ENCODE measurements at places on chromosomes 5 and 9.

DNA sequence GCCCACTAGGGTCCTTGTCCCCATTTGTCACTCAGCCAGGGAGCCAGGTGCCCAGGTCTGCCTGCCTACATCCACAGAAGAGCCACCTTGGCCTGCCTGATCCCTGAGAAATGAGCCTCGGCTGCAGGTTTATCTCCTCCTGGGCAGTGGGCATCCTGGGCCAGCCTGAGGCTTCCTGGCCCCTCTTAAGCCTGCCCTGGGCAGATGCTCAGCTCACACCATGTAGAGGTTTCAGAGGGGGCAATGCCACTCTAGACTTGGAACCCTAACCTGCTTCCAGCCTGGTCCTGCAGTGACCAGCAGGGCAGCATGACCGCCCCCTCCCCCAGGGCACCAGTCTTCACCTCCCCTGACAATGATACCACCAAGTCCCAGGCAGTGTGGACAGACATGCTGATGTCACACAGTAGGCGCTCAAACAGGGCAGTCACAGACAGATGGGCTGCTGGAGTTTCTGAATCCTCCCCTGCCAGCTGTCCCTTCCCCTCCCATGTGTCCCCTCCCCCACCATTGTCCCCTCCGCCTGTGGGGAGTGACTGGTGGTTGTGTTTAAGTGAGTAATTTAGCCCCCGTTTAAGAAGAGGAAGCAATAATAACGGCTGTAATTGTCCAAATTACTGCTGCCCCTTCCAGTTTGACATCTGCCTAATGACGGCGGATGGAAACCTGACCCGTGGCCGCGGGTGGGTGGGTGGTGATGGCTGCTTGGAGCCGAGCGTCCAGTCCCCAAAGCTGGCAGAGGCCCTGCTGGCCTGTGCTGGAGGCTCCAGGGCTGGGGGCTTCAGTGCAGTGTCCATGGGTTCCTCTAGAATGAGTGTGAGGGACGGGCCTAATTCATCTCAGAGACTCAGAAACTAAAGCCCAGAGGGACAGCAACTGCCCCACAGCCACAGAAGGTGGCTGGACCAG is 147.7 kb downstream of the BARX1 start:
- no peak for DNase-seq

DNA sequence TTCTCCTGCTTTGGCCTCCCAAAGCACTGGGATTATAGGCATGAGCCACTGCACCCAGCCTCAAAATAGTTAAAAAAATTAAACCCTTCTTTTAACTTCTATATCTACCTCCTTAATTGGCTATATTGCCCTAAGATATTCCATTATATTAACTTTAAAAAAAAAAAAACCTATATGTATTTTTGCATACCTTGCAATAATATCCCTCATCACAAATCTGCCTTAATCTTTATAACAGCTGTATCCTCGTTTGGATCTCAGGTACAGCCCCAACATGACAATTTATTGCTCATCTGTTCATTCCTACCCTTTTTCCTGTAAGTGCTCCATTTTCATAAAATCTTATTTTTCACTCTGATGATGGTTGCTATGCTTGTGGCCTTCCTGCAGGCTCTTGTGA is 12.7 kb downstream of the GNPDA1 start:
- no peak for DNase-seq

DNA sequence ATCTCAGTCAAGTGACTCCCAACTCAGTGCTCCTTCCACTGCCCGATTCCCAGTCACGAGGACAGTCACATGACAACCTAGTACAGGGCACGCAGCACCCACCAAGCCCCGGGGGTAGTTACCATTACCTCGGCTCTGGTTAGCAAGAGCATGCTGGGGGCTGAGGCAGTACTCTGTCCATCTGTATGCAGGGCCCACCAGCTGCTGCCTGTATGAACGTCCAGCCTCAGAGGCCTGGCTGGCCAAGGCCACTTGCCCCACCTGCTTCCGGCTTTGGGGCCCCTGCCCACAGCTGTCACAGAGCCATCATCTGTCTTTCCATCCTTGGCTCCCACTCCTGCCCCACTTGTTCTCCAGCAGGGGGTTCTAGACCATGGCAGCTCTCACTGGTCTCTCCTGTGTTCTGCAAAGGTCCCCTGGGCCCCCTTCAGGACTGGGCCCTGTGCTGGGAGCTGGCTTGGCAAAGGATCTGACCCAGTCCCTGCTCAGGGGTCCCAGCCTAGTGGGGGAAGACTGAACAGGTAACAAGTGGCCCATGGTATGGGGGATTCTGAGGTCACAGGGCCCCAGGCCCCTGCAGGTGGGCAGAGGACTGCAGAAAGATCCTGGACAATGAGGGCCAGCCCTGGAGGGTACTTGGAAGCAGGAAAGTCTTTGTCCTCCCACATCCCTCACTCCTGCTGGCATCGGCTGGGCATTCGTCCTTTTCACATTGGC is 3.3 kb downstream of the RPL35 start:
- no peak for DNase-seq

DNA sequence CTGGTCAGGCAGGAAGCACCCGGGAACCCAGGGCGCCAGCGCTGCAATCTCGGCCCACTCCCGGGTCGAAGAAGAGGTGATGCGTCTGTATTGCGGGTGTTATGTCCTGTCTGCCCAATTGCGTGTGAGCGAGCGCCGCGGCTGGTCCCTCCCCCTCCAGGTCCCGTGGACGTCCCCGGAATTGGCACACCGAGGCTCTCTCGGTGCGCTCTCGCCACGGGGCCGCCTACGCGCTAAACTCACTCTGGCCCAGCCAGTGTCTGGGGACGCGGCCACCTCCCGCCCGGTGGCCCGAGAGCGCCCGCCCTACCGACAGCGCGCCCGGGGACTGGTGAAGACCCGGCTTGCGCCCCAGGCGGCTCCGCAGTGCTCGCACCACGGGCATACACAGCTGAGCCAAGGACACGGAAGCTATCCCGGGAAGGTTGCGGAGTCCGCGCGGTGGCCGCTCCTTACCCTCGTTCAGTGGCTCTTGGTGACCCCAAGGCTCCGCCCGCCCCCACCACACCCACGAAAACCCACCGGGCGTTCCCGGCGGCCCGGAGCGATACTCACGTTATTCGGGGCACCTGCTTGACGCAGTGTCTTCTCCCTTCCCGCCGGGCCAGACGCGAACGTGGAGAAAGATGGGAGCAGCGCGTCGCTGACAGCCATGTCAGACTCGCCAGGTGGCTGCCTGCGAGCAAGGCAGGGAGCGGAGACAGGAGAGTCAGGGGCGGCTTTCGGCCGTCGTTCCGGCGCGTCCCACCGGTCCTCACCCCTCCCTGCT is 1.0 kb downstream of the KLF4 start:
- DNase-seq: peak; percentile 27

DNA sequence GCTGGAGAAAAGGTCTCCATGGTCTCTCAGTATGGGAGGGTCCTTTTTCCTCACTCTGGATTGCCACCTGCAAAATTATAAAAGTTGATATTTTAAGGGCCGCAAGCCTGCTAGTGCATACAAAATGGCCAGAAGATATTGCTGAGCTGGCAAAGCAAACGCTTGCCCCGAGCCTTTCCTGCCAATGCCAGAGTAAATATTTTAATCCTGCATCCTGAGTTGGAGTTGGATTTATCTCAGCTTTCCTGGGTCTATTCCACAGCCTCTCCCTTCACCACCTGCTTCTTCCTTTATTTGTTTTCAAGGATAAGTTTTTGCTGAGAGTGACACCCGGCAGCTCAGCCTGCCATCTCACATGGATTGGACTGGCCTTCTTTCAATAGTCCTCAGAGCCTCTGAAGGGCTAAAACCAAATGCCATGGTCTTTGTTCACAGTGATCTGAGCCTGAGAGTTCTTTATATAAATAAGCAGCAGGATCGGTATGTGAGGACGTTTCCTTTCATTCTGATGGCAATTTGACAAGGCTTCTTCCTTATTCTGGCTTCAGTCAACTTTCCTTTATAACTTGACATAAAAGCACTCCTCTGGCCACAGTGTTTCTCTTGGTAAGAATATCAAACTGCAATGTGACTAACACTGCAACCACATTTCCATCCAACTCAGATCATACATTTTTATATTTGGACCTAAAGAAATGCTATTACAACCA is 170.1 kb downstream of the ADAMTS12 start:
- DNase-seq: no peak

- DNase-seq: no peak
These were observed 31.3 kb downstream of the ISOC1 start for GRCh38 chr5:129125819-129126218.

GRCh38 chr9:114746591-114747346 is 59.1 kb downstream of the TNFSF15 start:
- no peak for DNase-seq

DNA sequence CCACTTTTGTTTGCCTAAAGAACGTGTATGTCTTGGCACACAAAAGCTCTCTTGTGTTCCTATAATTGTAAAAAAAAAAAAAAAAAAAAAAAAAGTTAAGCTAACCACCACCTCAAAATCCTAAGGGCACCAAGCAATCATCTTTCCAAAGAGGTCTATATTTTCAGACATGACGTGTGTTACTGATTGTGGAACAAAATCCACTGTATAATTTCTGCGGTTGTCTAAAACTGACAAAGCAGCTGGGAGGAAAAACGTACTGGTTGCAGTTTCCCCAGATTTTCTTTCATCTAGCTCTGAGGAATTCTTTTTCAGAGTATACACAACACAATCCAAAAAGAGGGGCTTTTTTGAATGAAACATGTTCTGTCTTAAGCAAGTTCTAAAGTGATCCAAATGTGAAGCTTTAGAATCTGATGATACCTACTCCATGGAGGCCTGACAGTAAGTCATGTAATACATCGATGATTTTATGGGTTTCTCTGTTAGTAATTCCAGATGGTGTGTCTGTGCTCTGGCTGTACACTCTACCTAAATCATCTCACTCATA is 375.6 kb upstream of the NUDT12 start:
- DNase-seq: no peak
